Right ventricle myocardium inferior (tissue), 1 donor: ENCODE measurements at places on chromosomes 13 and 19. TPM values are rescaled to one million over a fixed set of nuclear protein-coding genes. Genes with fewer than 3 reads are reported as not detected.
A peak's percentile ranks its signal among the peaks of the same experiment; 100 is the strongest.

PCP2 gene
- total RNA-seq: 6.6 TPM

SBK2 gene
- 12.7 TPM for total RNA-seq

LRFN3 gene
- 8.4 TPM for total RNA-seq

CABP5 gene
- not detected for total RNA-seq

DNA sequence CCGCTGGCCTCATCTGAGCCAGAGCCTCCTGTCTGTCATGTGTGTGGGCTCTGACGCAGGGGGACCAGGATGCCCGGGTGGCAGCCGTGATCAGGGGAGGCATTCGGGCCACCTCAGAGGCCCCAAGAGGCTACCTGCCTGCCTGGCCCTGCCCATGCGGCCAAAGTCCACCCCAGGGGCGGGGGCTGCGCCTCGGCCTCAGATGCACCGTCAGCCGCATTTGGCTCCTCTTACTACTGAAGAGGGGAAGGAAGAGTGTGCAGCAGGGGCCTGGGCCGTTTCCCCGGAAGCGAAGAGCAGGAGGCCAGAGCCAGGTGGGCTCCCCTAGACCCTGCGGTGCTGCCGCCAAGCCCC lies 34.0 kb downstream of the C13orf46 start:
- DNase-seq: no peak

DNA sequence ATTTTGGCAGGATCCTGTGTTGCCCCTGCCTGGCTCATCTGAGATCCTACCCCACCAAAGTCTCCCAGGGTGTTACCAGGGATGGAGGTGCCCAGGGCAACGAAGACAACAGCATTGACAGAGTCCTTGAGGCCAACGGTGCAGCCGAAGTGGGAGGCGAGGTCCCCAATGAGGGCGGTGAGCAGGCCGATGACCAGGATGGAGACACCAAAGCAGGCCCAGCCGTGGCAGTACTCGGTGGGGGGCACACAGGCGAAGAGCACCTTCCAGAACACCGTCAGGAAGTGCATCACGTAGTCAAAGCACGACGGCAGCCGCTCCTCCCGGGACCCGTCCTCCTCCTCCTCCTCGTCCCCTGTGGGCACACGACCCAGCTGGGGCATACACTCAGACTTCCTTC lies 12.8 kb upstream of the MEIS3 start:
- no peak for DNase-seq

ZIC2 gene
- not detected for total RNA-seq

DNA sequence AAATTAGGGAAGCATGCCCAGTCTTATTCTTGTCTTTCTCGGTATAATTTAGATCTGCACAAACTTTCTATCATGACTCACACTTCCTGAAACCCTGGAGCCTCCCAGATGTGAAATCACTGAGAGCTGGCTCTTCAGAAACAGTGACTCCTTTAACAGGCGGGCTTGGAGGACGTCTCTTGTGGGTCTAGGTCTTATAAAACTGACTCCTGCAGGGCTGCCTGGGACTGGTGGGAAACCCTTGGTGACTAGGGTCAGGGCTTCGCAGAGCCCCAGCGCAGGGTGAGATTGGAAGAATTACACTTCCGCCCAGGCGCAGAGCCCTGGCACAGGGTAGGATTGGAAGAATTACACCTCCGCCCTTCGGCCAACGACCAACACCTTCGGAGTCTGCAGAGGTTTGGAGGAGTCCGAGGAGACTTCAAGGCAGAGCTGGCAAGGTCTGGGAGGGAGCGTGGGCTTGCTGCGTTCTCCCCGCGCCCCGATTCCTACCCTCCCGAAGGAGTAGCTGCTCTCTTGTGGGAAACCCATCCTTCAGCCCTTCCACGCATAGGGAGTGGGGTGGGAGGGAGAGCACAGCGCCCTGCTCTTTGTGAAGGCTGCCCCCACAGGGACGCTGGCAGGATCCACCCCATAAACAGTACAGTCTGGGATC lies 43.4 kb upstream of the MAP3K10 start:
- no peak for DNase-seq

RSPH6A gene
- not detected for total RNA-seq

- no peak for DNase-seq
These were observed 24.6 kb downstream of the NOSIP start for GRCh38 chr19:49555600-49556411.

KLK7 gene
- not detected for total RNA-seq

GRCh38 chr19:16462757-16463250 lies 9.0 kb downstream of the EPS15L1 start:
- no peak for DNase-seq

GRCh38 chr13:72284791-72285190 lies 417.8 kb upstream of the DACH1 start:
- no peak for DNase-seq

GRCh38 chr13:52026246-52026626 lies 1.7 kb downstream of the UTP14C start:
- no peak for DNase-seq

- DNase-seq: peak; percentile 21
These were observed 11.2 kb upstream of the PRR19 start for GRCh38 chr19:42290523-42291434.

DNA sequence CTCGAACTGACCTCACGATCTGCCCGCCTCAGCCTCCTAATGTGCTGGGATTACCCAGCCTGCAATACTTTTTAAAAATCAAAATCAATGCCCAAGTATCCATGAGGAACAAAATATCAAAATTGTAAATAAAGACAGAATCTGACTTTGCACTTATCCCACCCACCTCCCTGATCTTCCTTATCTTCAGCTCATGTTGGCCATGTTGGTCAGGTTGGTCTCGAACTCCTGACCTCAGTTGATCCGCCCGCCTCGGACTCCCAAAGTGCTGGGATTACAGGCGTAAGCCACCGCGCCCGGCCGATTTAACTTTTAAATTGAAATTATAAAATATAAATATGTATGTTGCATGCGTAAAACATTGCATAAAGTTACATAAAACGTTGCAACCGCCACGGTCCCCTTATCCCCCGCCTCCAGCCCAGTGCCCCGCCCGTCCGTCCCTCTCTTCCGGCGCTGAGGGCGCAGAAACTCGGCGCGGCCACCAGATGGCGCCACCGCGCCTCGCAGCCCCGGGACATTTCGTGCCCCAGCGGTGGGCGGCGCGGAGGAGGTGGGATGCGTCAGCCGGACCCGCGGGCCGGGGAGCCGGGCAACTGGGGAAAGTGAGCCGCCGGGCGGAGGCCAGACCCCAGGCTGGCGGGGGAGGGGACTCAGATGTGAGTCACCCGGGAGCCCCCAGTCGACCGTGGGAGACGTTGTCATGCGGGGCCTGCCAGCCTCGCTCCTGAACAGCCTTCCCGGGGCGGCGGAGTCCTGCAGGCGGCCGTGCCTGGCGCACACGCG lies 1.5 kb upstream of the GADD45B start:
- DNase-seq: peak; percentile 94

DNA sequence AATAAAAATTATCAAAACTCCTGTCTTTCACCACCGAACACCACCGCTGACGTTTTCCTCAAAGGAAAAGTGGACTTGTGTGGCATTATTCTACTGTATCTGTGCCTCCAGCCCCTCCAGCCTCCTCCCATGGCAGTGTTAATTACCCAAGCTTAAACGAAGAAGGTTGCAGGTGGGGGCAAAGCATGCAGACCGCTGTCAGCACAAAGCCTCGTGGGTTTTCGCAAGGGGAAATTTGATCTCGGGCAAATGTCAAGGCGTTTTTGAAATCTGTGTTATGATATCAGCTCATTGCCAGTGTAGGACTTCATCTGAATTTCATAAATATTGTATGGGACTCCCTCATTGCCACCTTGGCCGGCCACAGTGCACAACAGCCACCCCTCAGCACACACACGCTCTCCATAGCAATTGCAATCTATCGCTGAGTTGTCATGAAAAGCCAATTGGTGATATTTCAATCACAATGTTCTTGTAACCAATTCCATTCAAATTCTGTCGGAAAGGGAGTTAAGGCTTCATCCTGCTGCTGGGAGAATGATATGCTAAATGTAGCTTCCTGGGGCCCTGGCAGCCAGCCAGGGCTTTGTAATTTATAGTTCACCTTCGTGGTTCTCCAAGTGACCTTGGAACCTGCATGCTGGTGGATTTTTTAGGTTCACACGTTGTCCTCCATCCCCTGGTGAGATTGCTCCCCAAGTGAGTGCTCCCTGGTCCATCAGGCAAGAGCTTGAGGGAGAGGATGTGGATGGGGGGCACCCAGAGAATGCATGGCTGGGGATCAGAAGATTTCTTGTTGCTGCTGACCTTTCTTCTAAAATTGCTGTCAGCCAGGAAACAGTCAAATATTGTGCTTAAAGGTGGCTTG lies 16.6 kb downstream of the CHST8 start:
- no peak for DNase-seq

RXFP2 gene
- not detected for total RNA-seq

DNA sequence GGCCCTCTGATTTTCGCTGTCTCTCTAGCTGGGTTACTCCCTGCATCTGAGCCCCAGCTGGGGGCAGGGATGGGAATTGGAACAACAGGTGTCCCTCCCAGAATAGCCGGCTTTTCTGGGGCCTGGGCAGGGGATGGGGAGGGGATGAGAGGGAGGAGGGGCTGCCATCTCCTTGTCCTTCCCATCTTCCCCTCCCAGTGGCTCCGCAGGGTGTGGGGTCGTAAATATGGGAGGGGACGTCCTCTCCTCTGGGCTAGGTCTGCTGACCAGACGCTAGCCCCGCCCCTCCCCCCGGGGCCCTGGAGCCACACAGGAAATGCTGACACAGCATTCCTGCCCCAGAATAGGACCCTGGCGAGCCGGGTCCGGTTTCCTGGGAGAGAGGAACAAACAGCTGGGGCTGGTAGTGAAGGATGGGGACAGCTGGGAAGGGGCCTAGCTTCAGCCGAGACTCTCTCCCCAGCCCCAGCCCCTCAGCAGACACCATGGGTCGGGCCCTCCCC lies 1.1 kb downstream of the RYR1 start:
- no peak for DNase-seq

RETN gene
- 1.2 TPM for total RNA-seq

DNA sequence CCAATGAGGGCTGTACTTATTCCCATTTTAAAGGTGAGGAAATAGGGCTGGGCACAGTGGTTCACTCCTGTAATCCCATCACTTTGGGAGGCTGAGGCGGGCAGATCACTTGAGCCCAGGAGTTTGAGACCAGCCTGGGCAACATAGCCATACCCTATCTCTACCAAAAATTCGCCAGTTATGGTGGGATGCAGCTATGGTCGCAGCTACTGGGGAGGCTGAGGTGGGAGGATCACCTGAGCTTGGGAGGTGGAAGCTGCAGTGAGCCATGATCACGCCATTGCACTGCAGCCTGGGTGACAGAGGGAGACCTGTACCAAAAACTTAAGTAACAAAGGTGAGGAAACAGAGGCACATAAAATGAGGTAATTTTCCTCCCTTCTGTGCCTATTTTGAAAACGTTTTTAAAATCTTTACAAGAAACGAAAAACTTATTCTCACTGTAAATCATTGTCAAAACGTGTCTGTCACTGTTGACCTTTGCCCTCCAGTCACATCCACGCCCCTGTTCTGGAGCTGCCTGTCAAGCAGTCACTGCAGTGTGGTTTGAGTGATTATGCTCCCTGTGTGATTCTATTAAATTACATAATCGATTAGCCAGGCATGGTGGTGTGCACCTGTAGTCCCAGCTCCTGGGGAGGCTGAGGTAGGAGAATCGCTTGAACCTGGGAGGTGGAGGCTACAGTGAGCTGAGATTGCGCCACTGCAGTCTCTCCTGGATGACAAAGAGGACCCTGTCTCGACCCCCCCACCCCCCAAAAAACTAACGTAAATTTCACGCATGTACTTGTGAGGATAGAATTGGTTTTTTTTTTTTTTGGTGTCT lies 12.5 kb downstream of the NOP53 start:
- peak; percentile 27 for DNase-seq

DNA sequence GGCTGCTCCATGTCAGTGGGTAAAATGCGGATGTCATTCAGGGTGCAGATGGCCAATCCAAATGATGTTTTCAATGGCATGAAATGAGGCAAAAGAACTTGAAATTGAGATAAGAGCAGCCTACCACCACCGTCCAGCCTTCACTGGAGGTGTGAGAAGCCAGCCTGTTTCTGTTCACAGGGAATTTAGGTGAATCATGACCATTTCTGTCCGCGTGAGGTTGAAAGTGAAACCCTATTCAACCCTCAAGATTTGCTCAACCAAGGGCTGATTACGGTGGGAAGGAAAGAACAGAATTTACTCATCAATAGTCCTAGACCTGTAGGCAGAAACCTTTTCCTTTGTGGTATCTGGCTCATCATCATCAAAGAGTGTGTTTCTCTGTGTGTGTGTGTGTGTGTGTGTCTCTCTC lies 370.7 kb downstream of the COG6 start:
- DNase-seq: no peak

- no peak for DNase-seq
These were observed 62.6 kb downstream of the MYH14 start for GRCh38 chr19:50266041-50266440.

ELANE gene
- 1.6 TPM for total RNA-seq

FCGBP gene
- total RNA-seq: 19.5 TPM

- DNase-seq: peak; percentile 23
These were observed 26.5 kb upstream of the C13orf46 start for GRCh38 chr13:114000151-114001040.

CYP2F1 gene
- not detected for total RNA-seq

GRCh38 chr13:46598140-46598819 lies 45.3 kb downstream of the LRCH1 start:
- no peak for DNase-seq

DNA sequence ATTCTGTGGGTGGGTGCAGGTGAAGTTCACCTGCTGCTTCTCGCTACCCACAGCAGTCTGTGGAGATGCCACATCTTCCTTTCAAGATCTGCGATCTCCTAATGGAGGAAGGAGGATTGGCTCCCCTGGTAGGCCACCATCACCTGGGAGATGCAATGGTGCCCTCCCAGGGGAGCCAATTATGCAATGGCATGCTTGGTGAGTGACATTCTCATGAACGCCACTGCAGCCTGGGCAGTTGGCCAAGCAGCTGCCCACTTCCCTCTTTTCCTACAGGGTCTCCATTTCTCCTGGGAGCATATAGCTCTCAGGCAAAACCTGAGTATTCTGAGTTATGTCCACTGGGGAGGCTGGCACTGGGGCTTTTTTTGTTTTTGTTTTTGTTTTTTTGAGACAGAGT lies 83.5 kb upstream of the KCTD15 start:
- DNase-seq: no peak

DNA sequence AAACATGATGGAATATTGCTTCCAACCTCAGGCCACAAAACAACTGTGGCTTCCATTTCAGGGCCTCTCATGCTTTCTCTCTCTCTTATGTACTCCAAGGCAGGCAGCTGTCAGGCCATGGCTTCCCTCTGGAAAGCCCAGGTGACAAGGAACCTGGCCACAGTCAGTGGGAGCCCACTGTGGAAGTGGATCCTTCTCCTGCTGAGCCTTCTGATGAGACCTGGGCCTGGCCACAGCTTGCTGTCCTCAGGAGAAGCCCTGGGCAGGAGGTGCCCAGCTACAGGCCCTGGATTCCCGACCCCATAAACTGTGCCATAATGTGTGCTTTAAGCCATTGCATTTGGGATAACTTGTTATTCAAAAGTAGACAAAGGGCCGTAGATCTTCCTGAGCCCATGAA lies 71.2 kb downstream of the SPACA7 start:
- DNase-seq: no peak

GRCh38 chr19:47047272-47047762 lies 1.1 kb downstream of the TMEM160 start:
- peak; percentile 1 for DNase-seq
